ENCODE measurements at places on chromosomes 2 and 18.

DNA sequence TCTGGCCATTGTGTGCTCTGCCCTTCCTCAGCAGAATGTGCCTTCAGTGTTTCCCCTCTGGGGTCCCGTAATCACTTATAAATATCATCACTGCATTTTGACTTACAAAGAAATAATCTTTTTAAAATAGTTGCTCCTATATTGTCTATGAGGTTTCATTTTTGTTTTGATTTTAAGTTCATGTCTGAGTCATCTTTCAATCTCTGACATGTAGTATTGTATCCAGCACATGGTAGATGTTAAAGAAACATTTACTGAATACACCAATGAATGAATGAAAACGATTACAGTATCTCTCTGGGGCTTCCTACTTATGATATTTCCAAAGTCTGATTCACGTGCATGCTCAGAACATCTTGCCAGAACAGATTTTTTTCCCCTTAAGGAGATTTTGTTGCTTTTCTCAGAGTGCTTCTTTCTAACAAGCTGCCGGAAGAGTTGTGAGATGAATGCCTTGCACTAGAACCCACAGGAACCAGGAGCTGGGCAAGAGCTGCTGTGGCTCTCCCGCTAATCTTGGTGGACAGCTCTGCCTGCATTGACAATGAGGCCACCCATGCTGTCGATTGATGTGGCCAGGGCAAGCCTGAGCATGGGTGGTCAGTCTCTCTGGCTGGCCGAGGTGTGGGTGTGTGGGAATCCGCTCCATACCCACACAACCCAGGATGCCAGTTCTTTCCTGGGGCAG is 199.4 kb downstream of the CYRIA start:
- DNase-seq, result no peak

- no peak for DNase-seq
Measured at GRCh38 chr2:180753809-180754761, 226.3 kb upstream of the UBE2E3 start.

GRCh38 chr2:12054956-12055618 is 308.7 kb downstream of the LPIN1 start:
- no peak for DNase-seq

GRCh38 chr2:6770006-6770405 is 95.7 kb downstream of the CMPK2 start:
- no peak for DNase-seq

GRCh38 chr2:33796511-33796910 is 197.4 kb upstream of the FAM98A start:
- no peak for DNase-seq

DNA sequence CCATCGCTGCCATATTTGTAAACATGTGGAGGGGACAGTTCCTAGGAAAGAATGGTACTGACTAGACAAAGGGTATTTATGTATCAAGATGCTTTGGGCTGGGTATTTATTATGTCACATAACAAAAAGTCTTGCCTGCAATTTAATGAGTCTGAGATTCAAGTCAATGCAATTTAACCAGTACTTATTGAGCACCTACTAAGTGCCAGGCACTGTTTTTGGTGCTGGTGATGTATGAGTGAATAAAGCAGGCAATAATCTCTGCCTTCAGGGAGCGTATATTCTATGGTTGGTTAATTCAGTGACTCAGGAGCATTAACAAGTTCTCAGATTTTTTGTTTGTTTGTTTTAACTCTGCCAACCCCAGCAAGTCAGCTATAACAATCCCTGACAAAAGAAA is 24.6 kb upstream of the ACVR1 start:
- no peak for DNase-seq

DNA sequence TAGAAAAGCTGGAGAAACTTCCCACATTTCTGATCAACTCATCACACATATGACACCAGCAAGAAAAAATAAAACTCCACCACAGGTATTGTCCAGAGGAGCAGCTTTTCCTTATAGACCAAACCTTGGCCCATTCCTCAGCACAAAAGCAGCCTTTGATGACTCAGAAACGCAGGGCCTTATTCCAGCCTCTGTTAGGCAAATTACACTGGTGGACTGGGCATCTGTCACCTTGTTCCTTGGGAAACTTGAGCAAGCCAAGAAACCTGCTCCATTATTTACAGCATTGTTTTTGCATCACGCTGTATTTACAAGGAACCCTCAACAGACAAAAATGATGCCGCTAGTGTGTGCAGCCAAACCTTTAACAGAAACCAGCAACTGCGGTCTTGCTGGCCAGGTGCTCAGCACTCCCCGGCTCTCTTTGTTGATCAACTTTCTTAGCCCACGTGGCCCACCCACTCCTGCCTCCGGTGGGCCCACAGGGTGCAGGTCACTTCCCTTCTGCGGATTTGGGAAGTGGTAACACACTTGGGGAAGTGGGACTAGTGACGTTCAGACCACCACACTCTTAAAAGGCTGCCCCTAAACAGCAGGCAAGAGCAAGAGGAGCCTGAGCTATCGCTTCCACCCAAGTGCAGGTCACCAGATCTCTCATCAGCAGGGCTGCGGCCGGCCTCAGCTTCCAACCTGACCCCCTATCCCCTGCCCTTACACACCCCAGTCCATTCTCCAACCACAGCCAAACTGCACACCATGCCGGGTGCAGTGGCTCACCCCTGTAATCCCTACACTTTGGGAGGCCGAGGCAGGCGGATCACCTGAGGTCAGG is 1.5 kb downstream of the AP1S3 start:
- DNase-seq, result no peak

GRCh38 chr2:10071176-10071575 is 9.0 kb downstream of the CYS1 start:
- DNase-seq, result no peak

GRCh38 chr18:61687317-61687716 is 205.5 kb downstream of the RNF152 start:
- DNase-seq, result no peak

DNA sequence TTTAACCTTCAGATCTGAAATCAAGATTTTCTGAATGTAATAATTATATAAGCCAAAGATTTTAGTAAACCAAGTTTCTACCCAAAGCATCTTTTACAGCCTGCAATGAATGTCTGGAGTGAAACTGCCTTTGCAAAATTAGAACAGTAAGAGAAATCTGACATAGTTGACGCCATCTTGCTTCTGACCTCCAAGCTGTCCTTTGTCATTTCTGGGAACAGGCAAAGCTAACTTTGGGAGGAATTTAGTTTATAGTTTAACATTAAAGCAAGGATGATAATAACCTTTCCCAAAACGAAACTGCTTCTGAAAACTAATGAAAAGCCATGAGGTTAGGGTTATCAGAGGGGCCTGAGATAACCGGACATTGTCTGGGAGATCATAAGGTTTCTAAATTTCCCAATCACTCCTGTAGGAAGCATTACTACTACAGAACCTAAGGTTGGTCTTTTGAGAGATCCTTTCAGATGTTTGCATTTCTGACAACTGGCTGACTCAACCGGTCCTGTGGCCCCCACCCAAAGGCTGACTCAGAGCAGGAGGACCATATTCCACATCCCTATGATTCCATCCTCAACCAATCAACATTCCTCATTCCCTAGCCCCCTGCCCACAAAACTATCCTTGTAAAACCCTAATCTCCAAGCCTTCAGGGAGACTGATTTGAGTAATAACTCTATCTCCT is 124.5 kb downstream of the TMEM131 start:
- DNase-seq, result no peak

- DNase-seq, result no peak
Measured at GRCh38 chr2:221767106-221768012, 195.3 kb upstream of the EPHA4 start.

DNA sequence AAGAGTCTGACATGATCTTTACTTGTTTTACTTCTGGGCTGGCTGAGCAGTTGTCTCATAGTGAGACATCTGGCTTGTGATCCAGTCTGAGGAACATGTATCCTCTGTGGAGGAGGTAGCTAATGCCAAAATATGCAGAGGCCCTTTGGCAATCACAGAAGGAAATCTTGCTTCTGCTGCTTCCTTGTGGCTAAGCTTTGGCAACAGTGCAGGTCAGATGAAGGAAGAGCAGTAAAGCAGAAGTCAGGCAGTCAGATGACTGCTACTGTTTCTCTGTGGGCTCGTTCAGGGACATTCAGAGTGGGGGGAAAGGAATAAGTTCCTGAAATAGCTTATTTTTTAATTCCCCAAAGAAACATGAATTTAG is 22.3 kb downstream of the DOK1 start:
- peak; percentile 47 for DNase-seq

DNA sequence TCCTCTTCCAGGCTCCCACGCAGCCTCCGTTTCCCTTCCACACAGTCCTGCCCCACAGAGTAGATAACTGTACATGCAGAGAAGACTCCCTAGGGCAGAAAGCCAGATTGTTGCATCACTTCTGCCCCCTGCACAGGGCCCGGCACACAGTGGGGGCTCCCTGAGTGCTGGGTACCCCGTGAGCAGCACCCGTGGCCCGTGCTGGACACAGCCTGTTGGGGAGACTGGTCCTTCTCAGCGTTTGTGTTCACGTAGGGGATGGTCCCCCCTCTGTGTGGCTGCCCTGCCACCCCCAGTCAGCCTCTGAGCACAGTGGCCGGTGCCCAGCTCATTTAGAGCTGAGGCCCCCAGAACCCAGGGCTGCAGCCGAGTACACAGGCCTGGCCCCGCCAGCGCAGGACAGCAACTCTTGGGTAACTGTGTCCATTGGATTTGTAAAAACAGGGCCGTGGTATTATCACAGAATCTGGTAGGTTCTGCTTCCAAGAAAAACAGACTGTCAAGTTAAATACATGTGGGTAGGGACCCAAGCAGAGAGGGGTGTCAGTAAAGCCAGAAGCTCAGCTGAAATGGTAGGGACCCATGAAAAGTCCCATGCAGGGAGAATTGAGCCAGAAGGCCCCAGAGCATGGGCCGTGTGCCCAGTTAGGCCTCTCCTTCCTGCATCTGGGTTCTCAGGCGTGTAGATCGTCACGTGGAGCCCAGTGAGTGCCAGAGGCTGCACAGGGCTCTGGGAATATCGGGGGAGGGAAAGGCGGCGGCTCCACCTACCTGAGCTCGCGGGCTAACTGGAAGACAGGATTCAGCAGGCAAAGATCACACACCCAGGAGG is 257.3 kb downstream of the ATAD2B start:
- no peak for DNase-seq
